ENCODE measurements at places on chromosomes 7 and 10.

DNA sequence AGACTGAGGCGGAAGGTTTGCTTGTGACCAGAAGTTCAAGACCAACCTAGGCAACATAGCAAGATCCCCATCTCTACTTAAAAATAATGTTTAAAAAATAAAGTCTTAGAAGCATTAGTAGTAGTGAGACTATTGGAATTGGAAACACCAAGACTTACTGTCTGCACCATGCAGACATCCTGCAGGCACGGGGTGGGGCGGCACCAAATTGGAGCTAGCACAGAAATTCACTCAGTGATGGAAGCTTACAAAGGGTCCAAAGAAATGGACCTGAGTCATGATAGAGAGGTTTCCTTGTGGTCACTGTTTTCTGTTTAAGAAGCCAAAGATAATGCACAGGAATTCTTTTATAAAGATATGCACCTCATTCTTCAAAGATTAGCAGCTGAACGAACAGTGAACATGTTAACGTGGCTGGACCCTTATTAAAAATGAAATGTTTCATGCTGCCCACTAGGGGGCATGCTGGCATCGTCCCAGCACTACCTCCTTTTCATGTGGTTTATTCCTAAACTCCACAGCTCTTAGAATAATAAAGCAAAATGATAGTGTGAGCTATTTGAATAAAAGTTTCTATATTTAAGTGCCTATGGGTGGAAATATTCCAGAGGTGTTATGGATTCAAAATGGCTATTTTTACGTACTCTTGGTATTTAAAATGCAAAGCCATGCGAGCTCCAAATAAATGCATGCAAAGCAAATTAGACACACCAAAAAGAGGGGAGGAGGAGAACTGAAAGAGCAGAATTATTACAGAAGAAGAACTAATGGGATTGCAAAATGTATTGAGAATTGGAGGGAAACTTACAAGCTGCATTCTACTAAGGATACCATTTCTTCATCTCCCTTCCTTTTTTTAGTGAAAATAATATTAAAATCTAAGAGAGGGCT, 28.6 kb downstream of the PDSS1 start:
- DNase-seq, result peak; percentile 63

DNA sequence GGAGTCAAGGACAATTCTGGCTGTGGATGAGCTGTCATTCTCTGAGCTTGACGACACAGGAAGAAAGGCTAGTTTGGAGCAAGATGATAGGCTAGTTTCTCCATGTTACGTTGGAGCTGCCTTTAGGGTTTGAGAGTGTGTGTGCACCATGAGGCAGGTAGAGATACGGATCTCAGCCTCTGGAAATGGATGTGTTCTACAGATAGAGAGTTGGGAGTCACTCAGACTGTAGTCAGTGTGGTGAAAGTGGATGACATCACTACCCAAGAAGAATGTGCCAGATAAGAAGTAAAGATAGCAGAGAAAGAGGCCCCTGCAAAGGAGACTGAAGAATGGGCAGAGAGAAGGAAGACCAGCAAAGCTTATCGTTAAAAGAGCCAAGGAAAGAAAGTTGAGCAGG, 42.4 kb downstream of the PNLIPRP3 start:
- no peak for DNase-seq

GRCh38 chr7:120360918-120361317, 87.9 kb downstream of the KCND2 start:
- no peak for DNase-seq

DNA sequence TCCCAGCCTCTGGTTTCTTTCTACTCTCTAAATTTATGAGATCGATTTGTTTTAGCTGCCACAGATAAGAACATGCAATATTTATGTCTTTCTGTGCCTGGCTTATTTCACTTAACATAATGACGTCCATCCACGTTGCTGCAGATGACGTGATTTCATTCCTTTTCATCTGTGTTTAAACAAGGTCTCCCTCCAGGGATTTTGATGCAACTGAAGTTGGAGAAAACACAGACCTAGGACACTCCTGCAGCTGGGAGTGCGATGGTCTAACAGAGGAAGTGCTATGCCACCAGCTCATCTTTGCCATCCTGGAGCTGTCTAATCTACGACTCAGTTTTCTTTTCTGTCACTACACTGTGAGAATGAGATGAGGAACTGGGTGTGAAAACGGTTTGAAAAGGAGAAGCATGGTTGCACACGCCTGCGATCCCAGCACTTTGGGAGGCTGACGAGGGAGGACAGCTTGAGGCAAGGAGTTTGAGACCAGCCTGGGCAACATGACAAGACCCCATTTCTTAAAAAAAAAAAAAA, 1.5 kb upstream of the KCTD7 start:
- no peak for DNase-seq

DNA sequence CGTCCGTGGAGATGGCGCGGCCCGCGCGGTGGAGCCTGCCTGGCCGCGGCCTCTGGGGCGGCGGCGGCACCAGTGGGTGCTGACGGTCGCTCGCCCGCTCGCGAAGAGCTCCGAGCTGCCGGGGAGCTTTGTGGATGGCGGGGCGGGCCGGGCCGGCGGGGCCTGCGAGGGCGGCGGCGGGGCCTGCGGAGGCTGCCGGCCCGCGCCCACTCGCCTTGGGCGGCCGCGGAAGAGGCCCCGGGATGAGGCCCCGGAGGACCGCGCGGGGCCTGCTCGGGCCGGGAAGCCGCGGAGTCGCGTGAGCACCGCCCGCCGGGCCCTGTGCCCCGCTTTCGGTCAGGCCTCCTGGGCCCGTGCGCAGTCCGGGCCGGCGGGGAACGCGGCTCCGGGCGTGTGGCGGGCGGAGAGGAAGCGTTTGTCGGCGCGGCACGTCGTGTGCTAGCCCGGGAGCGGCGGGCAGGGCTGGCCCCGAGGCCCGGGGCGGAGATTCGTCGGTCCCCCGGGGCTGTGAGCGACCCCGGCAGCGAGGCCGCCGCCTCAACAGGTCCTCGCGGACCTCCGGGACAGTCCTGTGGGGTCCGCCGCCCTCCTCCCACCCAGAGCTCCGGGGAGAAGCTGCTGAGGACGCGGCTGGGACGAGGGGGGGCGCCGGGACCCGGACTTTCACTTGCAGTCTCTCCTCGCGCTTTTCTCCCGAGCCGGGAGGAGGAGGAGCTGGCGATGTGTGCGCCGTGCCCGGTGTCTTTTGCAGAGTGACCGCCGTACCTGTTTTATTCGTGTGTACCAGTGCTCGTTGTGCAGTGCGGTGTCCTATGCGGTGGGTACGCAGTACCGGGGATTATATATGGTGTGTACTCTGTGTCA, 578 bp downstream of the ZMYND11 start:
- peak; percentile 47 for DNase-seq

GRCh38 chr10:122435212-122435827, 19.1 kb upstream of the ARMS2 start:
- peak; percentile 13 for DNase-seq

DNA sequence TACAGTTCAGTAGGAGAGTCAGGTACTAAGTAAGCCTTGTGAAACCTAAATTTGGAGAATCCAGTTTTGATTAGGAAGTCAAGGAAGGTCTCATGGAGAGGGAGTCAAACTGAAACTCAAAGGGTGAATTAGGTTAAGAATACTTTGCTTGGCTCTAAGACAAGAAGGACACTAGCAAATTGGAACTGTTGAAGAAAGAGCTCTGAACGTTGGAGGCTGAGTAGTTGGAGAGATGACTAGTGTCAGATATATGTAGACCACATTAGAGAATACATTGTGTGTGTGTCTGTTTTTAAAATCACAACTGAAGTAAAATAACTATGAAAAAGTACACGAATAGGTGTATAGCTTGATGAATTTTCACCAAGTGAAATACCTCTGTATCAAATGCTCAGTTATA, 6.3 kb downstream of the VPS26A start:
- no peak for DNase-seq

DNA sequence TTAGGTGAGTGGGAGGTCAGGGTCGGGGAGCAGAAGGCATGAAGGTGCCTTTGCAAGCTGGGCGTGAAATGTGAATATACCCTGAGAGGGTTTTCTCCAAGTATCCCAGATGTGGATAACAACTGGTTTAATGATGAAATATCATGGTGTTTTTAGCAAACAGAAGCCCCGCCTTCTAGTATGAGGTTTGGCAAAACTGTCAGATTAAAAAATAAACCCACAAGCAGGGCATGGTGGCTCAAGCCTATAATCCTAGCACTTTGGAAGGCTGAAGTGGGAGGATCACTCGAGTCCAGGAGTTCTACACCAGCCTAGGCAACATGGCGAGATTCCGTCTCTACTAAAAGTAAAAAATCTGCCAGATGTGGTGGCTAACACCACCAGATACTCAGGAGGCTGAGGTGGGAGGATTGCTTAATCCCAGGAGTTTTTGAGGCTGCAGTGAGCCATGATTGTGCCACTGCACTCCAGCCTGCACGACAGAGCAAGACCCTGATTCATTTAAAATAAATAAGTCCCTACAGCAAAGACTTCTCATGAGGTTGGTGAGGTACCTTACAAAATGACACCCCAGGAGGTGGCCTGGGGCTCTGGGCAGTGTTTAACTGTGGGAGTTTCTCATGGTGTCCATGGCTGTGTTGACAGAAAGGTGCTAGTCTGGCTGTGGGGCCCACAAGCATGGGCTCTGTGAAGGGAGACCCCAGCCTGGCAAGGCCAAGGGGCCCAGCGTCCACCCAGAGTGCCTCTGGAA, 6.7 kb upstream of the PWWP2B start:
- no peak for DNase-seq

- no peak for DNase-seq
Measured at GRCh38 chr10:18079665-18080295, 60.4 kb upstream of the CACNB2 start.

- no peak for DNase-seq
Measured at GRCh38 chr7:88111954-88112471, 107.8 kb downstream of the SRI start.

DNA sequence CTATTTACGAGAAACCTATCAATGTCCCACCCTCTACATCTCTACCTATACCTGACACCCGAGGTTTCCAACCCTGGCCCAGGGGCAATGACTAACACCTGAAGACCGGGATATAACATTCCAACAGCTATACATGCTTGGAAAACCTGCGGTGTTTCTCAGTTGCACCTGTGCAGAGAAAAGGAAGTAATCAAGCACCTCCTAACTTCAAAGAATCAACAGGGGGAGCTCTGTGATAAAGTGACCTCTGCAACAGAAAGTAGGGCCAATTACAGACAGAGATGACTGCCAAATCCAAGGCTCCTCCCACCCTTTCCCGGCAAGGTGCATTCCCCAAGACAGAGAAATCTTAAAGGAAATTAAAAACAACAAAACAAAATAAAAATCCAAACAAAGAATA, 41.3 kb downstream of the CCDC6 start:
- DNase-seq, result peak; percentile 28

- DNase-seq, result no peak
Measured at GRCh38 chr7:142560166-142560565, 189.1 kb upstream of the PRSS1 start.

DNA sequence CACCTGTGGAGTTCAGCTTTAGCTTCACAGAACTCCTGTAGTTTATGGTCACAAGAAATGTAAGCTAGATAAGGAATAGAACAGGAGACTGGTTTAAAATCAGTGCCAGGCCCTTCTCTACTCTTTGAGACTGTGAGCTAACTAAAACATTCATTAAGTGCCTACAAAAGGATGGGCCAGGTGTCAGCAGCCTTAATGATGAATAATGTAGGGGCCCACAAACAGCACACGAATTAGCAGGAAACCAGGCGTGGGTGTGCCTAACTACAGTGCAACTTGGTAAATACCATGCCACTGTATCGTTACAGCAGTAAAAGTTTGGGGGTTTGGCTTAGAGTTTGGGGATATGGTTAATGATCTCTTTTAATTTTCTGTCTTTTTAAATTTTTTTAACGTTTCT, 6.1 kb upstream of the ABLIM1 start:
- no peak for DNase-seq

- DNase-seq, result no peak
Measured at GRCh38 chr10:6217611-6218010, 14.9 kb downstream of the PFKFB3 start.

DNA sequence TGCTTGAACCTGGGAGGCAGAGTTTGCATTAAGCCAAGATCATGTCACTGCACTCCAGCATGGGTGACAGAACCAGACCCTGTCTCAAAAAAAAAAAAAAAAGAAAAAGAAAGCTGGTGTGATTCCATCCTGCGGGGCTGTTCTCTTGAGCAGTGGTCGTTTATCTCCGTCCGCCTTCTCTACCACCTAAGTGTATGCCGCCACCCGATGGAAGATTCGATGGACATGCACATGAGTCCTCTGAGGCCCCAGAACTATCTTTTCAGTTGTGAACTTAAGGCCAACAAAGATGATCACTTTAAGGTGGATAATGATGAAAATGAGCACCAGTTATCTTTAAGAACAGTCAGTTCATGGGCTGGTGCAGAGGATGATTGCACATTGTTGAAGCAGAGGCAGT, 65.7 kb downstream of the ABRAXAS2 start:
- DNase-seq, result no peak

DNA sequence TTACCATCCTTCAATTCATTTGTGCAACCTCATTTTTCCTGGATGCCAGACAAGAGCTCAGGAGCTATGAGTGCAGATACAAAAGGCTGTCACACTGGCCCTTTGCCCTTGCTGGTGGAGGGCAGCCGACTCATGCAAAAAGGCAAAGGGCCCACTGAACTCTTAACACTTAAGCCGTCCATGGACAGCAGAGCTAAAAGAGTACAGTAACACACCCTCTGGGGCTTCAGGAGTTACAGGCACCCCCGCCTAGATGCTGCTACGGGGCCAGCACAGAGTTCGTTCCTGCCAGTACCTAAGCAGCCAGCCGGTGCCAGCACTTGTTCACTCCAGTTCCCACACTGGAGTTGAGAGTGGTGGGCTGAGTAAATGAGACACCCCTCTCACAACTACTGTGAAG, 69.9 kb upstream of the MRLN start:
- no peak for DNase-seq

- no peak for DNase-seq
Measured at GRCh38 chr10:20931156-20931795, 34.2 kb upstream of the NEBL start.

- no peak for DNase-seq
Measured at GRCh38 chr7:101094791-101095375, 9.6 kb downstream of the TRIM56 start.

GRCh38 chr10:59580026-59580863, 129.4 kb downstream of the SLC16A9 start:
- DNase-seq, result peak; percentile 8

GRCh38 chr7:7791523-7791922, 73.1 kb upstream of the RPA3 start:
- DNase-seq, result no peak

DNA sequence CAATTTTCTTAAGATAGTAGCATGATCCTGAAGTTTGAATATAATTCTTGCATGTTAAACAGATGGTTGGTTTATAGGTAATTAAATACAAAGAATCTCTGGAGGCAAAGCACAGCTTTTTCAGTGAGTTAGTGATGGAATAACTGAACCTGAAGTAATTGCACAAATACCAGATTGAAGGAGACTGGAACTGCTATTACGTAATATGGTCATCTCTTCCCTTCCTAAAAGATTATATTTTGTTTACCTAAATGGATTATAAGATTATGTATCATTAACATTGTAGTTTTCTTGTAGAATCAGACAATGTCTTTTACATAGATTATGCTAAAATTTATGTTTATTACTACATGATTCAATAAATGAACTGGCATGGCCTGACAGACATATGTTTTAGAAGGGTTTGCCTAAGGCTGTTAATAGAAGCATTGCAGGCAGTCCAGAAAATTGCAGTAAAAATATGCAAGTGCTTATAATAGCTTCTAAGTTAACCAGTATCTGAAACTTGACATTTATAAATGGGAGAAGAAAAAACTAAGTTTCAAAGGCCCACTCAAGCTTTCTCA, 35.8 kb upstream of the GPR37 start:
- DNase-seq, result no peak

- no peak for DNase-seq
Measured at GRCh38 chr10:92720831-92721165, 31.0 kb downstream of the HHEX start.
